ENCODE measurements at places on chromosomes 3 and 15.

- no peak for DNase-seq
Measured at GRCh38 chr3:88142094-88142624, 7.6 kb upstream of the C3orf38 start.

DNA sequence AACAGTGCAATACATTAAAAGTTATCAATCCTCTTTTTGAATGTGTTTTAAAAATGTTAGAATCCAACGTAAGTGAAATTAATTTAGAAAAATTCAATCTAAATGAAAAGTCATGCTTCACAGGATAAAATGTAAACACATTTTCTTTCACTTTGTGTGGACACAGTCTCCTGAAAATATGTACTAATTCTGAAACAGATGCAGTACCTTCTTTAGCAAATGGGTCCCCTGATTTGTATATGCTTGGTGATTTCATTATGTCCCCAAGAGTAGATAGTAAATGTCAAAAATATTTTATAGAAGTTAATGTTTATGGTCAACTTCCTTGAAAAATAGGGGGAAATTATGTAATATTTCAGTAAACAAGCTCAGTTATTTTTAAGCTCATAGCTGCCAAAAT lies 28.9 kb downstream of the FOXP1 start:
- no peak for DNase-seq

GRCh38 chr15:49101536-49101935 lies 53.9 kb downstream of the COPS2 start:
- no peak for DNase-seq

DNA sequence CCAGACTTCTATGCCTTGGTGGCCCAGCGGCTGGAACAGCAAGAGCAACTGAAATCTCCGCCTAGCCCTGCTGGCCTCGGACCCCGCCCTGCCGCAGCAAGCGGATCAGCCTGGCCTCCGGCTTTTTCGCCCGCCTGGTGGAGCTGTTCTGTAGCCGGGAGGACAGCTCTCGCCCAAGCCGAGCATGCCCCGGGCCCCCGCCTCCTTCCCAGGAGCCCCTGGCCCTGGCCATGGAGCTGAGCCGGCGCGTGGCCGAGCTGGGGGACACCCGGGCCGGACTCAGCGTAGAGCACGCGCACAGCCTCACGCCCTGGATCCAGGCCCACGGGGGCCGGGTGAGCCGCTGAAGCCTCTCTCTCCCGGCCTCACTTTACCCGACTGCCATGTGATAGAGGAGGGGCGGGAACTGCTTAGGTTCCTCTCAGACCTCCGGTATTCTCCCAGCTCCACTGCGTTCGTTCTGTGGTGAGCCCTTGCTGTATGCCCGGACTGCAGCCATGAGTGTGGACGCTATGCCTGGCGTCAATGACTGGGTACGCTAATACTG lies 24.1 kb upstream of the MRPL3 start:
- DNase-seq: peak; percentile 4

All from NCI-H2107 (cell line).